ENCODE measurements at places on chromosomes 1 and 21. TPM values are rescaled to one million over a fixed set of nuclear protein-coding genes. Genes with fewer than 3 reads are reported as not detected.

Gene SUCO
- total RNA-seq, result 122 TPM

Gene EFNA1
- total RNA-seq, result 92.4 TPM

Gene TNNI3K
- 0.51 TPM for total RNA-seq

Gene ERI3
- 78.5 TPM for total RNA-seq

- no peak overlapping the region for H3K4me3 ChIP-seq
- no peak for DNase-seq
- peaks cover 6% of the 10 kb centered on the region for H3K27me3 ChIP-seq
- H3K4me1 ChIP-seq, result peaks cover 24% of the 10 kb centered on the region
Measured at GRCh38 chr1:66502086-66502485, 31.9 kb upstream of the SGIP1 start.

DNA sequence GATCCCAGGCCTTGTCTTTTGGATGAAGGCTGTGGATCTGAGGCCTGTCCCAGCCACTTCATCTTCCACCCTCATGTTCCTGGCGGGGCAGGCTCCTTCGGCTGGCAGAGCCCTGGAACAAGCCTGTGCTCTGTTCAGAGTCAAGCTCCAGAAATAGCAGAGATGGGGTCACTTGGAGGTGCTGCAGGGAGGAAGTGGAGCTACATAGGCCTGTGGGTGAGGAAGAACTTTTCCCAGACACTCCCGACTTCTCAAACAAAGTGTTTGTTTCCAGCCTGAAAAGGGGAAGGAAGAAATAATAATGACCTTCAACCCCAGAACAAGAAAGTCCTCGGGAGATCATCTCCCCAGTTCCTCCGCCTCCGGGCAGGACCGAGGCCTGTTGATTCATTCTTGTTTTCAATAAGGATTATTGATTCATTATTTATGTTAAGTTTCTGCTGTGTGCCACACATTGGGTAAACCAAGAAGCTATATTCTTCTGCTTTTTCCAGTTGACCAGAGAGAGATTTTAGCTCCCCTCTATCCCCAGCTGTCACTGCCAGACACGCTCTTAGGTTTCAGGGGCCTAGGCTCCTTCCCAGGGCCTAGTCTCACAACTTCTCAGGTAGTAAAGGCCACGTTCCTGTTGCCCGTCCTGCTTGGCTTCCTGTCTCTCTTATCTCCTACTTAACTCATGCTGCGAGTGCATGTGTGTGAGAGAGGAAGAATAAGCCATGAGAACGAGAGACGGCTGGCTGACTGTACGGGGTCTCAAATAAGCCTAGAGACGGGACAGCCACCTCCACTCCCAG lies 16.9 kb downstream of the IKBKE start:
- H3K27ac ChIP-seq, result peak overlapping the region; percentile 12
- DNase-seq, result no peak
- no peaks in the 10 kb centered on the region for H3K27me3 ChIP-seq
- peaks cover 18% of the 10 kb centered on the region for H3K4me1 ChIP-seq
- peaks cover under 1% of the 10 kb centered on the region for H3K36me3 ChIP-seq

GRCh38 chr1:173733912-173734311 lies 19.1 kb downstream of the KLHL20 start:
- no peak overlapping the region for H3K27ac ChIP-seq
- H3K4me3 ChIP-seq, result no peak overlapping the region
- H3K4me1 ChIP-seq, result no peaks in the 10 kb centered on the region
- H3K36me3 ChIP-seq, result peaks cover 47% of the 10 kb centered on the region

DNA sequence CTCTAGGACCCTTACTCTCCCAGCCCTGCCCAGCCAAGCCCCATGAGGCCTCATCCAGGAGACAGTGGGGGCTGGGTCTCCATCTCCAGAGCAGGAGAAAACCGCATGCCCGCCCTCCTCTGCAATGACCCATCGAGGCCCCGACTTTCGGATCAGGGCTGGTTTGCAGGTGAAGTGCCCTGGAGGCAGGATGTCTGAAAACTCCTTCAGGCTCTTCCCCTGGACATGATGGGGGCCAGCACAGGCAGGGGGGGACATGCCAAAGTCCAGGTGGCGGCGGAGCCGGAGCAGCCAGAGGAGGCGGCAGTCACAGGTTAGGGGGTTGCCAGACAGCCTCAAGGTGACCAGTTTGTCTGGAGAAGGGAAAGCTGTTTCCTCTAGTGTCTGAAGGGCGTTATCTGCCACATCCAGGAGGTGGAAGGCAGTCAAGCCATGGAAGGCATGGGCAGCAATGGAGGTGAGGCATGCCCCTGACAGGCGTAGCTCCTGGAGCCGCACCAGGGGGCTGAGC lies 3.9 kb downstream of the LINGO4 start:
- H3K27me3 ChIP-seq, result peaks cover 59% of the 10 kb centered on the region
- no peak overlapping the region for H3K27ac ChIP-seq

DNA sequence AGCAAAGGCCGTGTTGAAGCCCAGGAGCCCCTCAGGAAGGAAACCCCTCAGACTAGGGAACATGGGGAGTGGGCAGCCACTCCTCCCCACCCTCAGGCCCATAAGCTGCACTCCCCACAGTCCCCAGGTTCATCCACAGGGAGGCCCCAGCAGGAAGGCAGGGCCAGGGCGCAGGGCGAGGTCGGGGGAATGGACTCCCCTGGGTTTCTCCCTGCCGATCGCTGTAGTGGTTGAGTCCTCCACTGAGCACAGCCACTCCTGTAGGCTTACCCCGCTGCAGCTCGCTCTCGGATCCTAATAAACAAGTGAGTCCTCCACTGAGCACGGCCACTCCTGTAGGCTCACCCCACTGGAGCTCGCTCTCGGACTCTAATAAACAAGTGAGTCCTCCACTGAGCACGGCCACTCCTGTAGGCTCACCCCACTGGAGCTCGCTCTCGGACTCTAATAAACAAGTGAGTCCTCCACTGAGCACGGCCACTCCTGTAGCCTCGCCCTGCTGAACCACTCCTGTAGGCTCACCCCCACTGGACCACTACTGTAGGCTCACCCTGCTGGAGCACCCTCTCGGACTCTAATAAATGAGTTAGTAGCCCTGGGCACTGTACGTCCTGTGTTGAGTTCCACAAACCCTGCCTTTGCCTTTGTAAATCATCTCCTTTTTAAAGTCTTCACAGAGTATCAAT lies 16.2 kb upstream of the COL18A1 start:
- no peak overlapping the region for H3K4me3 ChIP-seq
- H3K36me3 ChIP-seq, result no peaks in the 10 kb centered on the region
- peak; percentile 15 for DNase-seq
- no peak overlapping the region for H3K27ac ChIP-seq

DNA sequence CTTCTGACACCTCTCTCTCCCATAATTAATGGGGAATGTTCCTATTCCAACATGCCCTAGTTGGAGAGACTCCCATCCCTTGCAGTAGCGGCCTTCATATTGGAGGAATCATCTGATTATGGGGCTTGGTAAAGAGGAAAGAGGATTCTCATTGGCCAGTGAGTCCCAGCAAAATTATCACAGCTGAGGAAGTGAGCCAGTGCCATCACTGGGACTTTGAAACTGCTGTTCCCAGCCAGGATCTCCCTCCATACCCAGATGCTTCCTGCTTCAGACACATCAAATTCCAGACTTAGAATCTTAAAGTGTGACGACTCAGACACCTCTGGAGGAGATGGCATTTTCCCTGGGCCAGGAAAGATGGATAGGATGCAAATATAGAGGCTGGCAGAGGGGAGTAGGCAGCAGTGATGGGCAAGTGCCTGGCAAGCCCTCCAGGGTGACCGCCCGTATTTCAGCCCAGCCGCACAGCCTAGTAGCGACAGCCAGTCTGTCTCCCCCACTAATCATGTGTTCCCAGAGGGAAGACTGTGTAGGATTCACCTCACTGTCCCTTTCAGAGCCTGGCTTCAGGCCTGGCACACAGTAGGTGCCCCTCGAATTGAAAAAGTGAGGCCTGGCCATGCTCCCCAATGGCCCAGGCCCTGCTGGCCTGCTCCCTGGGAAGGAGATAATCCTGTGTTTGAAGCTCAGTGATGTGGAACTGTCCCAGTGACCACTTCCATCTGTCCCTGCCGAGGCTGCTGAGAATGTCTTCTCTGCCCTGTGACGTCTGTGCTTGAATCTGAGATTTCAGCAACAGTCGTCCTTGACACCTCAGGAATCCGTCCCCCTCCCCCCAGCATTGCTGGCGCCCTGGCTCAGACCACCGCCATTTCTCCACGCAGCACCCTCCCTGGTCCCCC lies 41.2 kb upstream of the MAGOH start:
- no peaks in the 10 kb centered on the region for H3K4me1 ChIP-seq
- H3K27ac ChIP-seq, result no peak overlapping the region
- peaks cover 2% of the 10 kb centered on the region for H3K36me3 ChIP-seq
- H3K27me3 ChIP-seq, result no peaks in the 10 kb centered on the region
- no peak for DNase-seq
- no peak overlapping the region for H3K4me3 ChIP-seq

- no peak overlapping the region for H3K4me3 ChIP-seq
- no peaks in the 10 kb centered on the region for H3K36me3 ChIP-seq
- H3K4me1 ChIP-seq, result peaks cover 15% of the 10 kb centered on the region
- peak; percentile 71 for DNase-seq
- H3K27me3 ChIP-seq, result peaks cover 60% of the 10 kb centered on the region
- H3K27ac ChIP-seq, result no peak overlapping the region
Measured at GRCh38 chr1:9196129-9197040, 38.2 kb upstream of the H6PD start.

DNA sequence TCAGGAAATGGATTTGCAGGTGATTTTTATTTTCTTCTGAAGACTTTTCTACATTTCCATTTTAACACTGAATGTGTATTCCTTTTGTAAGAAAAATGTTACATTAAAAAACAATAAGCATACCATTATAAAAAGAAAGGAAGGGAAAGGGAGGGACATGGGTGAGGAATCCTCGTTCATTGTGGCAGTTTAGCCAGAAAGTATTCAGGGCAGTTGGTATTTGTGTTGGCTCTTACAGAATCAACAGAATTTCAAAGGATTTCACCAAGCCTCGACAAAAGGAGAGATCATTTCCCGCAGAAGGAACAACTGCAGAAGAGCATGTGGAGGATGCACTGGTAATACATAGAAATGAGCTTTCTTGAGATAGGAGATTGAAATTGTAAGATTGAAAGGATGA lies 35.0 kb downstream of the PLD5 start:
- DNase-seq, result no peak
- no peak overlapping the region for H3K4me3 ChIP-seq
- no peaks in the 10 kb centered on the region for H3K4me1 ChIP-seq
- H3K36me3 ChIP-seq, result no peaks in the 10 kb centered on the region

DNA sequence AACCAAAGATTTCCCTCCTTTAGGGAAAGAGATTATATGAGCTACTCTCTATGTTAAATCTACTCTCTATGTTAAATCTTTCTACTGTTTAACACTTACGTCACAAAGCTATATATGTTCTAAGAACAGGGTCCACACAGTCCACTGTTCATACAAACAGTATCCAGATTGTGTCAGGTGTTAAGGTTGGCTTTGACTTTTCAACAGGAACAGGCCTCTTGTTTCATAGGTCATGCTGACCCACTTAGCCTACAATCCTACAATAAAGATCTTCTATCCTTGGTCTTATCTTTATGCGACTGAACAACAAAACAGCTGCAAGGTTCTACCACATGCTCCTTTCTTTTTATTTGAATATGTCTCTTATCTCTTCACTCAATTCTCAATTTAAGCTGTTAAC lies 134.9 kb downstream of the LTN1 start:
- no peak for DNase-seq
- no peaks in the 10 kb centered on the region for H3K4me1 ChIP-seq
- peaks cover 2% of the 10 kb centered on the region for H3K27me3 ChIP-seq

DNA sequence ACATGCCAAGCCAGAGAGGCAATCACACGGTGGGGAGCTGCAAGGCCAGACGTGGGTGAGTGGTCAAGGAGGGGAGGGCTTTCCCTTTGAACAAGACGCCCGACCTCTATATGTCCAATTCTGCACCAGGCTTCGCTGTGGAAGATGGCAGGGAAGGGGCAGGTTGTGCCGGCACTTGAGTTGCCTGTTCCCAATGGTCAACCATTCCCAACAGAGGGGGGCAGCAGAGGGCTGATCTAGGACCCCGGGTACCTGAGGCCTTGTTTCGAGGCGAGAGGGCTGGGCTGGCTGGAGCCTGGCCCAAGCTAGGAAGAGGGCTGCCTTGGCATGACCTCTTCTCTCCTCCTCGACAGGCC lies 64.9 kb downstream of the TMEM53 start:
- no peak for DNase-seq
- H3K27me3 ChIP-seq, result peaks cover 63% of the 10 kb centered on the region

- H3K4me3 ChIP-seq, result no peak overlapping the region
- no peaks in the 10 kb centered on the region for H3K4me1 ChIP-seq
- no peak overlapping the region for H3K27ac ChIP-seq
- no peak for DNase-seq
- H3K36me3 ChIP-seq, result no peaks in the 10 kb centered on the region
- H3K27me3 ChIP-seq, result peaks cover 73% of the 10 kb centered on the region
Measured at GRCh38 chr1:29700491-29700890, 464.2 kb downstream of the PTPRU start.

DNA sequence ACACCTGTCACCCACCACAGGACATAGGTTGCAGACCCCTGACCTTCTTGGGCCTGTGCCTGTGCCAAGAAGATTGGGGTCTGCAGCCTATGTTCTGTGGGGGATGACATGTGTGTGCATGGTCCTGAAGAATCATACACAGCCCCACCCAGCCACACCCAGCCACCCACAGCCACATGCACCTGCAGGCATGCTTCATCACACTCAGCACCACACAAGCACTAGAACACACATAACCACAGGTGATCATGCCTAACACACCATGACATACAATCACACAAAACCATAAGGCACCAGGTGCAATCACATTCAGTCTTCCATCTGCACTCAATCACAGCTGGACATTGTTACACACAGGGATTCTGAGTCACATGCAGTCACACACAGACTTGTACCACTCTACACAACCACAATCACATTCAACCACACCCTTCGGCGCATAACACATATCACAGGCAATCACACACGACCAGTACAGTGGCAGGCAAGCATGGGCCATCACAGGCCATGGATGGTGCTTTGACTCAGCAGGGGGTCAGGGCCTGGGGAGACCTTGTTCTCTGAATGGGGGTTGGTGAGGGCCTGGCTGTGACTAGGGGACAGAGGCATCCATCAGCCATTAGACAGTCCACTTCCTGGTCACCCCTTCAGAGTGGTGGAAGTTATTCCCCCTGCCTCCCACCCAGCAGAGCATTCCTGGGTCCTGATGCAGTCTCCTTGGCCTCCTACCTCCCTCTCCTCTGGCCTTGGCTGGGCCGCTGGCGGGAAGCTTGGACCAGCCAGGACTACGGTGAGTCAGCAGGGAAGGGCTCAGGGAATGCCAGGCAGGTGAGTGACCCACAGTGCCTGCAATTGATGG lies 44.3 kb upstream of the EPS8L3 start:
- no peaks in the 10 kb centered on the region for H3K27me3 ChIP-seq
- H3K4me3 ChIP-seq, result no peak overlapping the region
- peaks cover 12% of the 10 kb centered on the region for H3K4me1 ChIP-seq
- no peaks in the 10 kb centered on the region for H3K36me3 ChIP-seq
- DNase-seq, result no peak
- H3K27ac ChIP-seq, result no peak overlapping the region

GRCh38 chr1:1760715-1761114 lies 17.6 kb downstream of the NADK start:
- H3K4me3 ChIP-seq, result no peak overlapping the region
- no peak overlapping the region for H3K27ac ChIP-seq
- H3K36me3 ChIP-seq, result peaks cover 15% of the 10 kb centered on the region
- no peak for DNase-seq
- no peaks in the 10 kb centered on the region for H3K4me1 ChIP-seq
- no peaks in the 10 kb centered on the region for H3K27me3 ChIP-seq

- H3K27me3 ChIP-seq, result no peaks in the 10 kb centered on the region
- H3K36me3 ChIP-seq, result peaks cover 9% of the 10 kb centered on the region
- H3K4me3 ChIP-seq, result no peak overlapping the region
- no peaks in the 10 kb centered on the region for H3K4me1 ChIP-seq
Measured at GRCh38 chr1:33503506-33503905, 31.1 kb downstream of the ZSCAN20 start.

GRCh38 chr1:203744075-203744972 lies 20.7 kb upstream of the LAX1 start:
- DNase-seq, result no peak
- no peaks in the 10 kb centered on the region for H3K27me3 ChIP-seq
- H3K4me1 ChIP-seq, result peaks cover 10% of the 10 kb centered on the region
